ENCODE measurements at places on chromosomes 16 and 17. TPM values are rescaled to one million over a fixed set of nuclear protein-coding genes. Genes with fewer than 3 reads are reported as not detected.

DNA sequence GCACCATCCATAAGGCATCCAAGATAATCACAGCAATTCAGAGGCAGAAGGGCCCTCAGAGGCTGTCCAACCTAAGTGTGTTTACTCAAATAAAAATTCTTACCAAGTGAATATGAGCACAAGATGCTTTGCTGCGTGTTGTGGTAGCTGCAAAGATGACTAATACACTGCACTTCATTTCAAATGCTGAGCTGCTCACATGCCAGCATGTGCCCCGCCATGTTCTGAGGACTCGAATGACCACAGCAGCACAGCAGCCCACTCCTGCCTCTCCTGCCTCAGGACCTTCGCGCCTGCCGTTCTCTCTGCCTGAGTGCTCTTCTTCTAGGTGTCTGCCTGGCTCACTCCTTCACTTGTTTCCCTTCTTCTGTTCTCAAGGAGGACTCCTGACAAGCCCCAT lies 19.0 kb downstream of the PIK3R5 start:
- no peak for DNase-seq

- DNase-seq = no peak
Observed at GRCh38 chr17:9798008-9798407, 6.6 kb upstream of the DHRS7C start.

Gene USP43
- total RNA-seq = 19.2 TPM

- DNase-seq = no peak
Observed at GRCh38 chr16:31079342-31079944, 5.2 kb downstream of the ZNF646 start.

- DNase-seq = no peak
Observed at GRCh38 chr17:63039899-63040602, 74.0 kb downstream of the TANC2 start.

DNA sequence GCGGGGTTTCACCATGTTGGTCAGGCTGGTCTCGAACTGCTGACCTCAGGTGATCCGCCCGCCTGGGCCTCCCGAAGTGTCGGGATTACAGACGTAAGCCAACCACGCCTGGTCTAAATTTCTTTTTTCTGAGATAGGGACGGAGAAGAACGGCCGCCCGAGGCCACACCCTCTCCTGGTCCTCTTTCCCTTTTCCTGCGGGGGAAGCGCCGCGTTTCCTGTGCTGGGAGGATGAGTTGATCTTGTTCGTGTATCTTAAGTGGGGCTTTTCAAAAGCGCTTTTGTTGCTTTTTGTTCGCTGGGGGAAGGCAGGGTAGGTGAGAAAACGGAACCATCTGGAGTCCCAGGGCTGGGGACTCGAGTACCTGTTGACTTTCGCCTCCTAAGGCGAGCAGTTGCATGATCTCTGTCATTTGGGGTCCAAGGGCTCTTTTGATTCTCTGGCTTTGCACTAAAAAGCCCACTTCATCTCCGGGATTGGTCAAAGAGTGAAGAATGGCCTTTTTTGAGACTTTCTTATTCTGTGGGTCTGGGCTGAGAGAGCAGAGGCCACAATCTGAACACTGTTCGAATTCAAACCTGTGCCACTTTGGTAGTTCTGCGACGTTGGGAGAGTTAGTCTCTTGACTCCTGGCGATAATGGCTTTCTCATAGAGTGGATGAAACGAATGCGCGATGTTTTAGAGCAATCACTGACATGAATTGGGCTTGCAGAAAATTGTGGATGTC lies 1.3 kb downstream of the FUS start:
- DNase-seq = no peak

- no peak for DNase-seq
Observed at GRCh38 chr16:72815348-72816318, 232.3 kb downstream of the ZFHX3 start.

- no peak for DNase-seq
Observed at GRCh38 chr16:78218279-78218678, 118.8 kb downstream of the WWOX start.

- no peak for DNase-seq
Observed at GRCh38 chr17:72429066-72429638, 308.3 kb downstream of the SOX9 start.

GRCh38 chr16:17131351-17131750 lies 339.4 kb downstream of the XYLT1 start:
- DNase-seq = no peak

DNA sequence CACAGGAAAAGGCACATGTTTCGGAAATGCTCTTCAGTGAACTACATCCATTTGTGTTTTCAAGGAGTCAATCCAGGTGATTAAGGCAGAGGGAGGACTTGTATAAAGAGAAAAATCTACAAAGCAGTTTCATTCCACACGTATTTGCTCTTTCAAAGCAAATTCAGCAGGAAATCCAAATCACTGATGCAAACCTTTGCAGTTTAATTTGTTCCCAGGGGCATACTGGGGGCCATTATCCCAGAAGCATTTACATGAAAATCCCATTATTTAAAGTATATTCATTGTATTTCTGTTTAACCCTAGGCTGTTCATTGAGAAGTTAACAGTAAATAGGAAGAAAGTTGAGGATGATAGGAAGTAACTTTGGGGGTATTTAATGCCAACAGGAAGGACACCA lies 147.9 kb downstream of the PMP22 start:
- no peak for DNase-seq

GRCh38 chr17:17356149-17356930 lies 53.2 kb downstream of the NT5M start:
- peak; percentile 65 for DNase-seq

DNA sequence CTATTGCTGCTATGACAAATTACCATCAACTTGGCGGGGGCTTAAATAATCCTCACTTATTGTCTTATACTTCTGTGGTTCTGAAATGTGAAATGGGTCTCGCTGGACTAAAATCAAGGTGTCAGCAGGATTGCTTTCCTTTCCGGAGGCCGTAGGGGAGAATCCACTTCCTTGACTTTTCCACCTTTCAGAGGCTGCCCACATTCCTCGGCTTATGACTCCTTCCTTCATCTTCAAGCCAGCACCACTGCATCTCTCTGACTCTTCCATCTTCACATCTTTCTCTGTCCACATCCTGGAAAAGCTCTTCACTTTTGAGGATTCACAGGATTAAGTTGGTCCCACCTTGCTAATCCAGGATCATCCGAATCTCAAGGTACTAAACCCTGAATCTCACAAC lies 217.8 kb downstream of the GRIN2A start:
- DNase-seq = no peak

- no peak for DNase-seq
Observed at GRCh38 chr16:11796227-11797165, 562 bp downstream of the ZC3H7A start.

Gene GAST
- total RNA-seq = not detected

- peak; percentile 88 for DNase-seq
Observed at GRCh38 chr17:41678907-41679739, 9.6 kb upstream of the EIF1 start.

DNA sequence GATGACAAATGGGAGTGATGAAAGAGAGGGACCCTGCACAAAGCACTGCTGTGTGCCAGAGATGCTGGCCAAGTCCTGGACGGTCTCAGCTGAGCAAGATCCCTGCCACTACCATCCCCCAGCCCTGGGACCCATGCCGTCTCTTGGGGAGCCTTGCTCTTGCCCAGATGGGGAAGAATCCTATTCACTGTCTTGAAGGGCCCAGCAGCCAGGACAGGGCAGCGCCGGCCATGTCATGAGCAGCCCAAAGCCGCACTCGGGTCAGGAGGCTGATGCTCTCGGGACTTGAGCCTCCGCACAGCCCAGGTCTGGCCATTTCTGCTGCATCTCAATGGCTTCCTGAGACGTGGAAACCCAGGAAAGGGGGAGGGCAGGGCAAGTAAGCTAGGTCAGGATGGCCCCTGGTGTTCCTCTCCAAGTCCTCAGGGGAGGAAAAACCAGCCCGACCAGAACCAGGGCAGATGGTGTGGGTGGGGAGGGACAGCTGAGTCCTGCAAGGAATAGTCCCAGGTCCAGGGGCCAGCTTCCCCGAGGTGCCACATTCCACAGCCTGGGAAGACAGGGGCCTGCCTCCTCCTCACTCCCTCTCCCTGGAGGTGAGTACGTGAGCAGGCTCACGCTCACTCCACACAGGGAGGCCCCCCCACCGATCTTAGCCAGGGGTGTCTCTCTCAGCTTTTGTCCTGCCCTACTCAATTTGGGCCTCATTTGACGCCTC lies 7.8 kb upstream of the KRT19 start:
- peak; percentile 85 for DNase-seq

DNA sequence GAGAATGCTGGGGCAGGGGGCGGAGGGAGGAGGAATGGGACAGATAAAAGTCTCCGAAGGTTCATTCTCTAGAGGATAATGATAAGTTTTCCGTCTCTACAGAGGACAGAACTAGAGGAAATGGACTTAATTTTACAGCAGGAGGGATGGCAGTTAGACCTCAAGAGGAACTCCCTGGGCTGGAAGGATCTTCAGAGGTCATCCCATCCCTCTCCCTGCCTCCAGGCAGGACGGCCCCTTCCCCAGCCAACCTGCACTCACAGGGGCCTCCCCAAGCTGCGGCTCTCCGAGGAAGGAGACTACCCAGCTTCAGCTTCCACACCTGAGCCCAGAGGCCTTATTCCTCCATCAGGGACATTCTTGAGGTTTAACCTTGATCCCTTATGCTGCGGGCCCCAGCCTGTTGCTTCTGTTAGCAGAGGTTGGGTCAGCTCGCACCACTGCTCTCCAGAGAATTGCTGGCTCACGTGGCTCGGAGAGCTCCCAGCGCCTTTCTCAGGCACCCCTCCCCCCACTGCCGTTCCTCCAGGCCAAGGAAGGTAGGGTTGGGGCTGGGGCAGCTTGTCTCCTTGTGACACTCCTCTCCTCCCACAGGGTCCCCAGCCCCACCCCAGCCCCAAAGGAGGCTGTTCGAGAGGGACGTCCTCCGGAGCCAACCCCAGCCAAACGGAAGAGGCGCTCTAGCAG lies 8.5 kb downstream of the ELOB start:
- DNase-seq = no peak

GRCh38 chr17:72634621-72635020 lies 457.9 kb downstream of the SLC39A11 start:
- DNase-seq = peak; percentile 73

Gene NHERF2
- total RNA-seq = 104 TPM

DNA sequence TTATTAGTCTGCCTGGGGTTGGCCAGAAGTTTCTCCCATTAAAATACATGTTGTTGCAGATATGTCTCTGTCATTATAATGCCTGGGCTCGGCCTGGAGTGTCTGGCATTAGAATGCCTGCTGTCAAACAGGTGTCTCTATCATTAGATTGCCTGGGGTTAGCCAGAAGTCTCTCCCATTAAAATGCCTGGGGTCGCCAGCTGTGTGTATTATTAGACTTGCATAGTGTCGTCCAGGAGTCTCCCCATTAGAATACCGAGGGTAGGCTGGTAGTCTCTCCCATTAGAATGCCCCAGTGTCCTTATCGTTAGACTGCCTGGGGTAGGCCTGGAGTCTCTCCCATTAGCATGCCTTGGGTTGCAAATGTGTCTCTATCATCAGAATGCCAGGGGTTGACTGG lies 2270.8 kb downstream of the TP53TG3F start:
- DNase-seq = no peak

Gene SMIM5
- total RNA-seq = 0.31 TPM

- DNase-seq = peak; percentile 52
Observed at GRCh38 chr16:66549284-66550131, at the start of gene TK2. Gene TK2, minus strand, starts transcription at chr16:66550122. Its CDS starts 61 bp downstream, at chr16:66550061.

GRCh38 chr17:32551186-32551955 lies 64.6 kb downstream of the CDK5R1 start:
- DNase-seq = peak; percentile 35

Gene BCAR1
- total RNA-seq = 53.9 TPM

DNA sequence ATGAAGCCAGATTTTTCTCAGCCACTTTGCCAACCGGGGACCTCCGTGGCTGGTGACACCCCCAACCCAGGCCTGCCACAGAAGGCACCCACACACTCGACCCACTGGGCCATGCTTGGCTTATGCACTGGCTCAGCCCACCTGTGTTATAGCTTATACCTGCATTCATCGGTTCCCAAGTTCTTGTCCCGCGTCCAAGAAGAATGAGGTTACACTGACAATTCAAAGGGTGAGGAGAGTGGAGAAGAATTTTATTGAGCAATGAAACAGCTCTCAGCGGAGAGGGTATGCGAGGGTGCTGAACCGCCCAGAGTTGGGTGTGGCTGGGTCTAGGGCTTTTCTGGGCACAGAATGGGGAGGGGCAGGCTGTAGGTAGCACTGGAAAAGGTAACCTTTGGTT lies 22.2 kb upstream of the CDH15 start:
- no peak for DNase-seq

GRCh38 chr17:41013181-41013580 lies 4.3 kb upstream of the KRTAP3-1 start:
- DNase-seq = no peak

Gene HIGD1B
- total RNA-seq = not detected

DNA sequence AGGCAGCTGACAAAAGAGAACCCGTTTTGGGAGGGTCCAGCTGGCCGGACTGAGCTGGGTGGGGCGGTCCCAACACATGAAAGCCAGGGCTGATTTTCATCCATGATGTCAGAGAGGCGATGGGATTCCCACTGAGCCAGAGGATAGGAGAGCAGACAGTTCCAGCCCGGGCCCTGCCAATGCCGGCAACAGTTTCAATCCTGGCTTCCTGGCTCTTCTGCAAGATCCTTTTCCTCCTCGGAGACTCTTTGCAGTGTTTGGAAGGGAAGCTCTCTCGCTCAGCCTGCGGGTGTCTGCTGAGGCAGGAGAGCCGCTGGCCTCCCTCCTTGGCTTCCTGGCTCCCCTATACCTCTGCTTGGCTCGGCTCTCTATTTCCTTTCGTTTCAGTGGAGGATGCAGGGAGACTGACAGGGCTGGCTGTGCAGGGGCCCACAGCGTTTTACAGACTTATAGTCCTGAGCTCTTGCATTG lies 145.5 kb upstream of the SOX9 start:
- no peak for DNase-seq

DNA sequence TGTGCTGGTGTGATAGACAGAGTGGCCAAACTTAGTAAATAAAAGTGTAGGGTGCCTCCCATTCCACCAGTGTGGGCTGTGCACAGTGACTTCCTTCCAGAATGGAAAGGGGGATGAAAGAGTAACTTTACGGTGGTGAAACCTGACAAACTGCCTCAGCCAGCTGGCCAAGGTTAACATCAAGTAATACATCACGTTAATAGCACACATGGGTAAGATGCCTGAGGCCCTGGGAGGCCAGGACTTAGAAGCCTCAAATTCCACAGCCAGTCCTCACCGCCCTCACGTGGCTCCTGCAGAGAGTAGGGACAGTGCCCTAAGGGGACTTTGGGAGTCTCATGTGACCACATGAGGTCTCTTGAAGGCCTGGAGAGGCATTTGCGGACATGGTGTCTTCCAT lies 14.1 kb downstream of the RMI2 start:
- peak; percentile 99 for DNase-seq

GRCh38 chr16:87698241-87698640 lies 67.5 kb downstream of the KLHDC4 start:
- DNase-seq = no peak

GRCh38 chr17:7136266-7136877 lies 21.8 kb upstream of the ASGR2 start:
- peak; percentile 70 for DNase-seq

Gene CES4A
- total RNA-seq = 2.5 TPM

- DNase-seq = no peak
Observed at GRCh38 chr17:33832262-33832661, 422.8 kb upstream of the CCL2 start.

Gene SLC2A4
- 1.6 TPM for total RNA-seq

Measured in PC-9 (cell line).